ENCODE measurements at places on chromosomes 3 and 15.

DNA sequence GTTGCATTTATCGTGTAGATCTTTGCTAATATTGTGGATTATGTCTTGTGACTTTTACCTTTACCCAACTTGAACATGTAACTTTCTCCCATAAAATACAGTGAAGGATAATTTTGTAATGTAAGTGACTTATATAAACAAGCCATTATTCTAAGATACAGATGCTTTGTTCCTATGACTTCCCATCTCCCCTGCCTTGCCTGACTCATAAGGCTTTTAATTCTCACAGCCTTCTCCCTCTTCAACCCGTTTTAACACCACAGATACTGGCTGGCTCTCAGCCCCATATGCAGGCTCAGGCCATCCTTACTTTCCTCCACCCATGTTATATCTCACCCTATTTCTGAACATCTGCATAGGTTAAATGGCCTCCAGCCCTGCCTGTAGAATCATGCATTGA is 4.1 kb downstream of the CCNDBP1 start:
- no peak for DNase-seq

GRCh38 chr15:91911844-91912243 is 58.3 kb downstream of the SLCO3A1 start:
- no peak for DNase-seq

DNA sequence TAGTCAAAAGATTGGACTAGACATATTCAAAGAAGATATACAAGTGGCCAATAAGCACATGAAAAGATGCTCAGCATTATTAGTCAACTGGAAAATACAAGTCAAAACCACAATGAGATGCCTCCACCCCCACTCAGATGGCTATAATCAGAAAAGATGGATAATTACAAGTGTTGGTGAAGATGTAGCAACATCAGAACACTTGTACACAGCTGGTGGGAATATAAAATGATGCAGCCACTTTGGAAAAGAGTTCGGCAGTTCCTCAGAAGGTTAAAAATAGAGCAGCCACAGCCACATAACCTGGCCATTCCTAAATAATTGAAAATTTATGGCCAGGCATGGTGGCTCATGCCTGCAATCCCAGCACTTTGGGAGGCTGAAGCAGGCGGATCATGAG is 38.4 kb downstream of the HEG1 start:
- no peak for DNase-seq

DNA sequence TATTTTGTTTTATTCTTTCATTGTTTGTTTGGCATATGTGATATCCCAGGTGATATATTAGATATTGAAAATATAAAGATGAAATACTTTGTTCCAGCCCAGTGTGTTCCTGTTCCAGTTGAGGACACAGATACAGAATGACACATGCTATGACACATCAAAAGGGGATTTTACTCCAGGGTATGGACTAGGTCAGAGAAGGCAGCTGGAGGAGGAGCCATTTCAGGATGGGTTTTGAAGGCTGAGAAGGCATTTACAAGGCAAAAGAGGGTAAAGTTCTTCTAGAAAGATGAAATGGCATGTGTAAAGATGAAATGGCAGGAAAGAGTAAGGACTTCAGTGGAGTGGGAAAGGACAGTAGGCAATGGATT is 163.8 kb downstream of the ZIC1 start:
- DNase-seq = no peak

DNA sequence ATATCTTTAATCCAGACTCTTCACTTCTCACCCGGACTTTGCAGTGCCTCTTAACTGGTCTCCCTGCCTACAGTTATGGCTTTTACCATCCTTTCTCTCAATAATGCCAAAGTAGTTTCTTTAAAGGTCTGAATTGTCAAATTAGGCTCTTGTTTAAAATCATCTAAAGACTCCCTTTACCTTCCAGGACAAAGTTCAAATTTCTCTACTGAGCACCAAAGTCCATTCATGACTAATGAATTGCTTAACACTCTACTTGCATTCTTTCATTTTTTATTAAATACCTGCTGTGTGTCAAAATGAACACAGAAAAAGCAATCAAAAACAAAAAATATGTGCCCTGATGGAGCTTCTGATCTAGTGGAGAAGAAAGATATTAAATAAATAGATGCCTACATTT is 472.4 kb upstream of the UBE2E2 start:
- DNase-seq = no peak

DNA sequence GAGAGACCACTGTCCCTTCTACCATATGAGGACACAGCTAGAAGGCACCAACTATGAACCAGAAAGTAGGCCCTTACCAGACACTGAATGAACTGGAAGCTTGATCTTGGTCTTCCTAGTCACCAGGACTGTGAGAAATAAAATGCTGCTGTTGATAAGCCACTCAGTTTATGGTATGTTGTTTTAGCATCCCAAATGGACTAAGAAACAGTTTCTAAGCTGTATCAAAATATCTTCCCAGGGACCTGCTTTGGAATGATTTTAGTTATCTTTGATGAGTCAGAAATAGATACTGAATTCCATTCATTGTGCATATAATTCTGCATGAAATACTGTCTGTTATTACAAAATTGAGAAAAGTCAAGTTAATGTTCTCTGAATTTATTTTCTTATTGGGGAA is 18.6 kb downstream of the WDR76 start:
- DNase-seq = no peak
